ENCODE measurements at places on chromosomes 4 and X.

DNA sequence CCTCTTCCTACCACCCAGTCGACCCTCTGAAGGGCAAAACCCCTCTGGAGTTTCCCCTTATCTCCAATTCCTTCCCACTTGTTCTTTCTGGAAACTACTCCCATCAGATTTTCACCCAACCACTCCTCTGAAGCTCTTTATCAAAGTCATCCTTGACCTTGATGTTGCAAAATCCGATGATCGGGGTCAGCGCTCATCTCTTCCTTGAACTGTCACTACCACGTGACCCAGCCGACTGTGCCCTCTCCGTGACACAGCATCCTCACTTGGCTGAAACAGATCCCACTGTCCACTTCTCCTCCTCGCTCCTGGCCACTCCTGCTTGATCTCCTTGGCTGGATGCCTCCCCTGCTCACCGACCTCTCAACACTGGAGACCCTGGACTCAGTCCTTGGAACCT lies 1.1 kb downstream of the CFAP99 start:
- DNase-seq: no peak

DNA sequence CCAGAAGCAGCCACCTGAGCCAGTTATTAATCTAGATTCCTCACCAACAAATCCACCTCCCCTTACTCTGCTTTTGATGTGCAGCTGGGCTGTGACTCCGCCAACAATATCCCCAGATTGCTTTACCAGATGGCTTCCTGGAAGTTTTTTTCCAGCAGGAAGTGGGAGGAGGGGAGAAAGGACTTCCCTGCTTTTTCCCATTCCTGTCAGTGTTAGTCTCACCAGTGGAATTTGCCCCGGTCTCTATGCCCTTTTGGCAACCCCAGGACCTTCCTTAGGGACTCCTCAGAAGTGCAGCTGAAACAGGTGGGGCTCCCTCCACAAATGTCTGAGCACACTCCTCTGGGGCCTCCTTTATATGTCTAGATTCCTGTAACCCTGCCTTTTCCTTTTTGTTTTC lies 465.2 kb upstream of the IGFBP7 start:
- DNase-seq: no peak

- DNase-seq: no peak
These were observed 41.9 kb upstream of the PDGFRA start for GRCh38 chr4:54187148-54187547.

DNA sequence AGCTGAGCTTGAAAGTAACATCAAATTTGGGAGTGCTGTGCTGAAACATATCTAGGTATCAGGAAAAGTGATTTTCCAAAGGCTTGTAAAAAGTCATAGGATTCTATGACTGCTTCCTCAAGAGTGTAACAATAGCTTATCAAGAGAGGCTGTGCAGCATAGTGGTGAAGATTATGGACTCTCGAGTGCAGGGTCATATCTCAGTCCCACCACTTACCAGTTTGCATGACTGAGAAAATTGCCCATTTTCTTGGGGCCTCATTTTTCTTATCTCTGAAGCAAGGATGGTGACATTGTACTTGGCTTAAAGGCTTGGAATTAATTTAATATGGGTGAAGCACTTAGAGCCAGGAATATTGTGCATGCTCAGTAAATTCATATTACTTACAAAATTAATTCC lies 57.2 kb downstream of the AFF1 start:
- no peak for DNase-seq

GRCh38 chrX:38768079-38768478 lies 33.2 kb upstream of the MID1IP1 start:
- DNase-seq: peak; percentile 34

- no peak for DNase-seq
These were observed 648 bp upstream of the MSMO1 start for GRCh38 chr4:165326831-165327210.

GRCh38 chr4:121253961-121254360 lies 89.8 kb upstream of the TNIP3 start:
- no peak for DNase-seq

DNA sequence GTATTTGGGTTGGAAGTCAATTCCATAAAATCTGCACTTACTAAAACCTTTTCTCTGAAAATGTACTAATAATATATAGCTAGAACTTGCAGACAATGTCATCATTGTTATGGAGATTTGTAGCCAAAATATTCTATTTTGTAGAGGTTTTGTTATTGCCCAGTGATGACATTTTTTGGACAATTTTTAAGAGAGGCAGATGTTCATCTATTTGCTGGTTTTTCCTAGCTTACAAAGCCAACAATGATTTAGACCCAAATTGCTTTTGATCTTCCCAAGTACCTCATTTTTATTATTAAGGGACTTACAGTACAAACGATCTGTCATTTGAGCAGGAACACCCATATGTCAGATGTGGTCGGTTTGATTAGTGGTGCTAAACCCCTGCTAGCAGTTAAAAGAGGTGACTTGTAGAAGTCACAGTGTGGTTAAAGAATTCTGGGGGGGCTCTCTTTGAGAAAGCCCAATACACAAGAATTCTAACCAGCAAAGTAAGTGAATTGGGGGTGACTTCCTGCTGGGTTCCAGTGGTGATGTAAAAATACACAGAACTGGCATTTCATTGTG lies 136.2 kb downstream of the KIT start:
- no peak for DNase-seq

DNA sequence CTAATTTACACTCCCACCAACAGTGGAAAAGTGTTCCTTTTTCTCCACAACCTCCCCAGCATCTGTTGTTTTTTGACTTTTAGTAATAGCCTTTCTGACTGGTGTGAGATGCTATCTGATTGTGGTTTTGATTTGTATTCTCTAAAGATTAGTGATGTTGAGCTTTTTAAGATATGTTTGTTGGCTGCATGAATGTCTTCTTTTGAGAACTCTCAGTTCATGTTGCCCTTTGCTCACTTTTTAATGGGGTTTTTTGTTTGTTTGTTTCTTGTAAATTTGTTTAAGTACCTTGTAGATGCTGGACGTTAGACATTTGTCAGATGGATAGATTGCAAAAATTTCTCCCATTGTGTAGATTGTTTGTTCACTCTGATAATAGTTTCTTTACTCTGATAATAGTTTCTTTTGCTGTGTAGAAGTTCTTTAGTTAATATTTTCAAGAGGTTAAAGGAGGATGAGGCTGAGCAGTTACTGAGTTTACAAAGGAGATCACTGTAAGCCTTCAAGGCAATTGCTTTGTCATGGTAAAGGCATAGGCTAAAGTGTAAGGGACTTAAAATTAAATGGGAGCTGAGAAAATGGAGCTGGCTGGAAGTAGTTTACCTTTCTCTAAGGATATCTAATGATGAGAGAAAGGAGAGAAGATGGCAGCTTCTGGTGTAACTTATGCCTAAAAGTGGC lies 323.4 kb downstream of the PCDH7 start:
- DNase-seq: no peak

- no peak for DNase-seq
These were observed 47.4 kb downstream of the RASGEF1B start for GRCh38 chr4:81424336-81424735.

DNA sequence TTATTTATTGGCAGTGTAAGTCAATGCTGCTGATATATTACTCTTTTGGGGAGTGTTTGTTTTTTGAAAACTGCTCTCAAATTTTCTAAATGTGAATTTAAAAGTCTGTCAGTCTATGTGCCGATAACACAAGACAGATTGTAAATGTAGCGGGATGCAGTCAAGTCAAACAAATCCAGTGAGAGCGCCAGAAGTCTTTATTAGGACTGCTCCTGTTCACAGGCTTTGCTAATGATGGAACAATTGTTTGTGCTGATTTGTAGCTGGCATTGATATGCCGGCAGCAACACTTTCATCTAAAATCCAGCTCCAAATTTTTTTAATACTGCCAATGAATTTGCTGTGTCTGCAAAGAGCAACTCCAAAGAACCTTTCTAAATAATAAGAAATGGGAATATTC lies 78.7 kb upstream of the TET2 start:
- no peak for DNase-seq

GRCh38 chrX:109537324-109537665 lies 651 bp downstream of the NXT2 start:
- DNase-seq: peak; percentile 4

DNA sequence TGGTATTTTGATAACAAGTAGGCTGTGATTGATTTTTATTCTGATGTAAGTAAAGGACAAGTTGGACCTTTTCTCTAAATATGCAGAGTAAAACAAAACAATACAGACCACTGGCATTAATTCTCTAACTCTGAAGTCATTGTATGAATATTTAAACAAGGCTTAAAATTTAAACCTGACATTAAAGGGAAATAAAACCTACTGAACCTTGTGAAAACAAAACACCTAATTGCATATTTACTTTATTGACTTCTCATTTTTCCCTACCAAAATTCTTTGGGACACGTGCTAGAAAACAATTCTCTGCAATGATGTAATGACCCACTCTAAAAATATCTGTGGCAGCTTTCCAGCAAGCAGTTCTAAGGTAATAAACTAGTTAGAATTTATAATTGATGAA lies 369.7 kb upstream of the TRAM1L1 start:
- no peak for DNase-seq

DNA sequence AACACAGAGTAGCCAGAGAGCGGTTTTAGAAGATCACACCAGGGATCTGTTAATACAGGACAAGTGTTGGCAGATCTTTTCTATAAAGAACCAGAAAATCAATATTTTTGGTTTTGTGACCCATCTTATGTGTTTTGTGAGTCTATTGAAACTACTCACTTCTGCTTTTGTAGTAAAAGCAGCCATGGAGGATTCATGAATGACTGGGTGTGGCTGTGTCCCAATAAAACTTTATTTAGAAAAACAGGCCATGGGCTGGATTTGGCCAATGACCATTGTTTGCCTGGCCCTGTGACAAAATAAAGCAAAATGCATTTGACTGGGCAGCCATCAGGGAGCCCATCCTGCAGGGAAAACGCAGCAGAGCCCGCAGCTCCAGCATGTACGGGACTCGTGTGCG lies 99.9 kb upstream of the ADRA2C start:
- DNase-seq: no peak

- DNase-seq: no peak
These were observed 64.3 kb upstream of the CCDC160 start for GRCh38 chrX:134172588-134173259.

- no peak for DNase-seq
These were observed 304.6 kb downstream of the ARAP2 start for GRCh38 chr4:35939751-35940150.

DNA sequence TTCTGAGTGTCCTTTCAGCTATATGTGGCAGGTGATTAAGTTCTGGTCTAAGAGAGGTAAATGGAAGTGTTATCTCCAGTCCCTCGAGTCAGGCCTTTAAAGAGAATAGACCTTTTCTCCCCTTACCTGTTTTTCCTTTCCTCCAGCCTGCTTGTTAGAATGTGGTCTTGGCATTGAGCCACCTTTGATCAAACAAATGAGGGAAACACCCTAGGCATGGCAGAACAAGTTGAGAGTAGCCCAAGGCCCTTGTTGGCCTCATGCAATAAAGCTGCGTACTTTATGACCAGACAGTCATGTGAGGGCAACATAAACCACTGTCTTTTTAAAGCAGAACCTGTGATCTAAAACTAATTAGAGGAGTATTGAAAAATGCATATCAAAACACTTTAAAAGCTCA lies 13.2 kb upstream of the IL13RA2 start:
- no peak for DNase-seq

GRCh38 chrX:13487731-13488505 lies 81.5 kb upstream of the EGFL6 start:
- DNase-seq: peak; percentile 44

DNA sequence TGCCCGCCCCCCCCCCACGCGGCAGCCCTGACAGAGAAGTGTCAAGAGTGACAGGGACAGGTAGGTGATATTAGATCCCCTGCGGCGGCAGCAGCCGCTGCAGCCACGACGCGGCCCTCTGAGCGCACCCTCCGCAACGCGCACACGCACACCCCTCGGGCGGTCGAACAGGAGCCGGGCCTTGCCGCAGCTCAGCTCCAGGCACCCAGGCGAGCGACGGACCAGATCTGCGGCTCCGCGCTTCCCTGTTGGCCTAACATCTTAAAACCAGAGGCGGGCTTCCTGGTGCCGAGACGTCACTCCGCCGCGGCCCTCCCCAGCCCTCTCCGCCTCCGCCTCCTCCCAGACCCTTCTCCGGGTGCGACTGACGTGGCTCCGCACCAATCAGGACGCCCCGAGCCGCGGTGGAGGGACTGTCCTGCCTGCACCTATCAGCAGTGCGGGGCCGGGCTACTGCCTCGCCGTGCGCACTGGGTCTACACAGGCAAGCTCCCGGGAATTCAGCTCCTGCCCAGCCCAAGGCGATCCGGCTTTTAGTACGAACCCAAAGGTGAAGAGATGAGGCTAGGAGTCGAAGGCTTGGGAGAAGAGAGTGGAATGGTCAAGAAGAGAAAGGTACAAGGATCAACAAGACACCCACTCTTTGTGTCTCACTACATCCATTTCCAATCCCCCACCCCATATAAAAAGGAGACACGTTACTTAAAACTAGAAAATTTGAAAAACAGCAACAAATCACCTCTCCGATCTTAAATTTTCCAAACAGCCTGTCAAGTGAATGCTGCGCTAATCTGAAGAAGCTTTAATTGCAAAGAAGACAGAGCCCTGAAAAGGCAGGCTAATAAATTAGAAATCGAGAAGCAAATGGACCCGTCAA lies at the start of gene PITX2:
Gene PITX2, minus strand, starts transcription at position 237 of the 877 bp plus-strand sequence. CDS start 617 bp downstream, outside the sequence.
- DNase-seq: peak; percentile 80

- DNase-seq: peak; percentile 27
These were observed 80.8 kb upstream of the IQCM start for GRCh38 chr4:149896432-149896831.

- no peak for DNase-seq
These were observed 7.0 kb upstream of the ZNF827 start for GRCh38 chr4:145945431-145946155.

- no peak for DNase-seq
These were observed 85.1 kb upstream of the PSAPL1 start for GRCh38 chr4:7519638-7520376.

DNA sequence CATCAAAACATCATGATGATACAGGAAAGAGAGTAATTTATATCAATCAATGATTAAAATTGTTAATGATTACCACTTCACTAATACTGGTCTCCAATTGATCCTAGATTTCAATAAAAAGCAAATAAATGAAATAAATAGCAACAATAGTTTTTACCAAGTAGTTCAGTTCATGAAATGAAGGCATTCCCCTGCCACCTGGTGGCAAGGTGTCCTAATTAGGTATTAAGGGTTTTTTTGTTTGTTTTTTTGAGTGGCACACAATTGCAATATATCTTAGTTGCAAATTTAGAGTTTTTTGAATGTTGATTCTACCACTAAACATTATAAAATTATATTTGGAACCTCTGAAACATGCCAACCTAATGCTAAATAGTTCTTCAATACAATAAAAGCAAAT lies 157.4 kb upstream of the PDE5A start:
- DNase-seq: no peak
